ENCODE measurements at places on chromosomes 5 and 9. TPM values are rescaled to one million over a fixed set of nuclear protein-coding genes. Genes with fewer than 3 reads are reported as not detected.

Gene DDX41
- total RNA-seq: 49.5 TPM

DNA sequence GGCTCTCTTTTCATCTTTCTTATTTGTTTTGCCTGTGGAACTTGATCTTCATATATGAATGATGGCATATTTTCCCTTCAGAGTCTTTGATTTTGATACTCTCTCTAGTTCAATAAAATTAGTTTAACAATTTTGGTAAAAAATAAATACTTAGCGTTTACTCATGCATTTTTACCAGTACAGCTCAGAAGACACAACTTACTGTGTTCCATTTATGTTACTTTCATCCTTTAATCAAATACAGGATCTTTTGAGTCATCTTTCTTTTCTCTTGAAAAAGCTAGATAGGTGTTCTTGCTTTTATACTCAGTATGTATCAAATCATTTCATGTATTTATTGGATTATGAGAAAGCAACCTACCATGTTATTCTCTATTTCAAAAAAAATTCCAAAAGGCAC lies 47.1 kb upstream of the RICTOR start:
- no peak for DNase-seq

Gene ANXA2R
- total RNA-seq: 3.5 TPM

- DNase-seq: no peak
Measured at GRCh38 chr9:70581955-70582350, 167.5 kb upstream of the KLF9 start.

Gene RUSC2
- total RNA-seq: 28.6 TPM

DNA sequence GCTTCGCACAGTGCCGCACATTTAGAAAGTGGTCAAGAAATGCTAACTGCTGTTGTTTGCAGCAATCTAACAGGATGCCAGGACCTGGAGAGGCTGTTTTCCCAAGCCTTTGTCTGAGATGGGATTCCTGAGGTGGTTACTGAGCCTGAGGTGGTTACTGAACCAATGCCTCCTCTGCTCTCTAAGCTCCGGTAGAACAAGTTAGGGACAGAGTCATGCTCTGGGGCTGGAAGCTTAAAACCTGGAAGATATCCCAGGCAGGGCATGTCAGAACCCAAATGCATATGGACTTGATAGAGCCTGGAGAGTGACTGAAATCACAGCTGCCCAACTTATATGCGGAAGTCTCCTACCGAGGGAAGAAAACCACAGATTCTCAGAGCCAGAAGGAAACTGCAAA lies 46.5 kb upstream of the FAT2 start:
- no peak for DNase-seq

DNA sequence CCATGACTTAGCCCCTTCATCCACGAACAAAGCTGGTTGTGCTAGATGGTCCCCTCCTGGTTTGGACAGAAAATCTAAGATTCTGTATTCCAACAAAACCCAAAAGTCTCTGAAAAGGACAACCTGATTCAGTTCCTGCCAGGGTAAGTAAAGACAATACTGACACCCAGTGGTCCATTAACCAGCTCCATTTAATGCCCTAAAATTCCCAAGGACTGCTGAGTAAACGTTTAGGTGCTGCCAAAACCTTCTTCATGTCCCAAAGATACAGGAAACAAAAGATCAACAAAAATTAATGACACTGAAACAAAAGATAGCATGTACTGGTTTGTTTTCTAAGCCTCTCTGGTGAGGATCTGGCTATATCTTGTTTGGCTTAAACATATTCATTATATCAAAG lies 25.3 kb upstream of the PPP1R2B start:
- peak; percentile 86 for DNase-seq

- no peak for DNase-seq
Measured at GRCh38 chr5:119333421-119333851, 22.4 kb upstream of the TNFAIP8 start.

DNA sequence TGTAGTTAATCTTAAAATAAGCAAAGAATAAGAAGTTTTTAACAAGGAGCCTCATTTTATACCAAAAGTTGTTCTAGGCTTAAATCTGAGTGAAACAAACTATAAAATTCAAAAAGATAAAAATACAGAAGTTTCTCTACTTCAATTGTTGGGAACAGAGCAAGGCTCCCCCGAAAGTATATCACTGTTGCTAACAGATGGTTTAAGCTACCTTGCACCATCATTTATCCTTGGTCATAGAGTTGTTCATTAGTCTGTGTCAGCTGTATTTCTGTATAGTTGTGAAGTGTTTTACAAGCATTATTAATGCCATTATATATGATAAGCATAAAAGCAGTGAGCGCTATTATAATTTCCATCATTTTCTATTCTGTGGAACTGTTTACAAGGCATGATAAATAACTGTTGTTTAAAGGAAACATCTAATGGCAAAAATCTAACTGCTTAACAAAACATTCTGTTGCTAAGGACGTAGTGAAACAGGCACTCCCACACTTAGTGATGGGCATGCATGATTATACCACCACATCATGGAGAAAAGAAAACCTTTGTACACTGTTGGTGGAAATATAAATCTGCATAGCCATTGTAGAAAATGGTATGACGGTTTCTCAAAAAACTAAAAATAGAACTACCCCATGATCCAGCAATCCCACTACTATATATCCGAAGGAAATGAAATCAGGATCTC lies 23.3 kb upstream of the ACO1 start:
- DNase-seq: no peak

GRCh38 chr9:112132356-112132755 lies 42.7 kb downstream of the SUSD1 start:
- no peak for DNase-seq

- DNase-seq: peak; percentile 86
Measured at GRCh38 chr9:84669288-84670137, at the start of gene NTRK2. NTRK2 (plus strand) TSS chr9:84669729; CDS start chr9:84670749, 1,020 bp downstream.

- no peak for DNase-seq
Measured at GRCh38 chr5:145913701-145914100, 22.7 kb upstream of the SH3RF2 start.

- peak; percentile 41 for DNase-seq
Measured at GRCh38 chr9:35951736-35952135, 6.2 kb downstream of the OR2S2 start.

Gene IFNK
- total RNA-seq: not detected

Gene ARHGEF39
- 0.36 TPM for total RNA-seq

Gene SLC36A2
- not detected for total RNA-seq

GRCh38 chr5:103057208-103058130 lies 62.5 kb downstream of the GIN1 start:
- no peak for DNase-seq

DNA sequence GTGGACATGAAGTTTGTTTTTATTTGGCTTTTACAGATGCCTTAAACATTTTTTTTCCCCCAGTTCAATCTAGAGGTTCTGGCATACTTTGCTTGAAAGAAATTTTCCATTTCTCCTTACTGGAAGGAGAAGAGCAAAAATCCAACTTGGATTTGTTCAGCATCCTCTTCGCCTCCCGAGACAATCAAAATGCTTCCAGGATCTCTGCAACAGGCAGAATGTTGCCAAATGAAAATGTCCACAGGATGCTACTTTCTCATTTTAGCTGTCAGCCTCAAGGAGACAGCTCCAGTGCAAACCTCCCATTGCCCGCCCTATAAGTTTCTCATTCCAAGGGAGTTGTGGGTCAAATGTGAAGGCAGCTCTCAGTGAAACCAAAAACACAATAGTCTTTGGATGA lies 1972.1 kb downstream of the MAT2B start:
- DNase-seq: no peak

DNA sequence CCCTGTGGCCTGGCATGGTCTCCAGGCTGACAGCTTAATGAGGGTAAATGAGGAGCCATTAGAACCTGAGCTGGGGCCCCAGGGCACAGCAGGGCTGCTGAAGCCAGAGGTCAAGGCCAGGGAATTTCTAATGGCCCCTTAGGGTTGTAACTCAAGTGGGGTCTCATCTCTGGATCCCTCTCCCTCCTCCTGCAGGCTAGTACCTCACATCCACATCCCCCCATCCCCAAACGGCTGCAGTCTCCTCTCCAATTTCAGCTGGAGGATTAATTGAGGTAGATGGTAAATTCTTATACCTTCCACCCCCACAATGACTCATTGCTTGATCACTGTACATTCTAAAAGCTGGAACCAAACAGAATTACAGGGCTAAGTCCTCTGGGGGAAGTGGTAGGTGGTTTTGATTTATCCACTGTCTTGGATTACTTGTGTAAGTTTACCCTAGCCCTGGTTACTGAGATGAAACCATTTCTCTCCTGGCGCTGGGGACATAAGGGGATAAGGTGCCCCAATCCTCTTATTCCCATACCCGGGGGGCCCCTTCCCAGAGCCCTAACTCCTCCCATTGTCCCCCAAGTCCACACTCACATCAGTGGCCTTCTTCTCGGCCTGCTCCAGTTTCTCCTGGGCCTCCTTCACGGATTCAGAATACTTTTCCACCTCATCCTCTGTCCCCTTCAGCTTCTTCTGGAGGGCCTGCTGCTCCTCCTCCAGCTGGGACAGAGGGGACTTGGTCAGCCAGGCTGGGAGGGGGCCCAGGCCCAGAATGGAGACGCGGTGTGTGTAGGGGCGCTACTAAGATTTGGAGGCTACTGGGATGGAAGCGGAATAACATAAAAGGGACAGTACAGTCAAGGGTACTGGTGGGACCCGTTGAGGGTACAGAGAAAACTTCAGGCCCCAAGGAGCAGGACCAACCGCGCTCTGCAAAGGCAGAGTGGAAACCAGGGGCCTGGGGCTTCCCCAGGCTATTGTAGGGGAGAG lies 875 bp downstream of the TPM2 start:
- DNase-seq: peak; percentile 94

Gene CNTNAP3
- total RNA-seq: 1.4 TPM

Gene GABRP
- total RNA-seq: under 0.01 TPM

- DNase-seq: no peak
Measured at GRCh38 chr5:88681211-88681803, 201.7 kb downstream of the MEF2C start.

DNA sequence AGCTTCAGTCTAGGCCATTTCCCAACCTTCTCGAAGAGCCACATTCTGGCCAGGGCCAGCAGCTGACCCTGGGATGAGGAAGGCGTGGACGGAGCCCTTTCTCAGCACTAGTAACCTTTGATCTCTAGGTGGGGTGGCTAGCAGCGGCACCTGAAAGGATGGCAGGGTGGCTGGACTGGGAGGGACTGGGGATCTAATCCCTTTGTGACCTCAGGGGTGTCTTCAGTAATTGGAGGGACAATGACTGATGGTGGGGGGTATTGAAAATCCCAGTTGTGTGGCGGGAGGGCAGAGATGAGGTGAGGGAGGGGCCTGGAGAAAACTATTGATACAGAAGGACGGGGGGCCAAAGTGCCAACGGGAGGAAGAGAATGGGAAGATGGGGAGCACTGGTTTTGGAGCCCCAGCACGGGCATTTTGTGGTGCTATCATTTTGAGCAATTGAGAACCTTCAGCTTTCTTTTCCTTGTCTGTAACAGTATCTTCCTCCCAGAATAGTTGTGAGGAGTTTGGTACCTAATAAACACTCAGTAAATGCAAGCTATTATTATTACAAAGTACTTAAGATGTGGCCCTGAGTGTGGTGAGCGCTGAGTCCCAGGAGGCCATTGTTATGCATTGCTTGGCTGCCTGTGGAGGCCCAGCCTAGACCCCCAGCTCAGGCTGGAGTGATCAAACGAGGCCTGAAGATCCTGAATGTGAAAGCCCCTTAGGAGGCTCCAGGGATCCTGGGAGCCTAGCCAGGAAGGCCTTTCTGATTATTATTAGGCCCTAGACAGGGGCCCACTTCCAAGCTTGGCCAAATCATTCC lies 37.3 kb upstream of the UBE2D2 start:
- peak; percentile 18 for DNase-seq

DNA sequence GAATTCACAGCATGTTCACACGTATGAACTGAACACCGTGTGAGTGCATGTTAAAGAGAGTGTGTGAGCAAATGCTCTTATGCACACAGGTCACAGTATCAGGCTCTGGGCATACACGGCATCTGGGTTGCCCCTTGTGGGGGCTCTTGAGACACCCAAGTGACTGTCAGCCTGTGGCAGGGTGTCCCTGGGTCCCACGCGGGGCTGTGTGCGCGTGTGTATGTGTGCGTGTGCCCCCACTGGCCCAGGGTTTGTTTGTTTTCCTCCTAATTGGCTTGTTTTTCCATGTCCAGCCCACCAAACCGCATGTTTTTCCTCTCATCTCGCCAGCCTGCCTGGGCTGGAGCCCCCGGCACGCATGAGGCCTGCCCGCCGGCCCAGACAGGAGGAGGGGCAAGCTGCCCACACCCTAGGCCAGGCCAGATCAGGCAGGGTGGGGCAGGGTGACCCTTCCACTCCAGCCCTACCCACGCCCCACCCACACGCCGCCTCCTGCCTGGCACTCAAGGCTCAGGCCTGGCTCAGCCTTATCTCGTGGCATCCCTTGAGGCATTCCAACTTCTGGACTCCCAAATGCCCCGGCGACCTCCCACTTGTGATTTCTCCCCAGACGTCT lies 28.8 kb downstream of the CNTFR start:
- peak; percentile 45 for DNase-seq

DNA sequence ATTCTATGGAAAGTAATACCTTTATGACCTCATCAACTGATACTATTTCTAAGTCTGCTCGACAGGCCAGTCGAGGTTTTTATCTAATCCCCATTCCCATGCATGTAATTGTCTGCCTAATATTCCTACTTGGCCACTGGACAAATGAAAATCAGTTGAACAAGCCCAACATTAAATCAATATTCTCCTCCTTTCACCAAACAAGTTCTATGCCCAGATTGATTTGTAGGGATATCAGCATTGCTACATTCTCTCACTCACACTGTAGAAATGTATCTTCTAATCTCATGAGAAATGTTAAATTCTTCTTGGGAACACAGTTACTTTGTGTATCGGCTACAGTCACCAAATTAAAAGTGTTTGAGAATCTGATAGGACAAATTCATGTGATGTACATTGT lies 208.8 kb upstream of the CTNND2 start:
- DNase-seq: no peak

DNA sequence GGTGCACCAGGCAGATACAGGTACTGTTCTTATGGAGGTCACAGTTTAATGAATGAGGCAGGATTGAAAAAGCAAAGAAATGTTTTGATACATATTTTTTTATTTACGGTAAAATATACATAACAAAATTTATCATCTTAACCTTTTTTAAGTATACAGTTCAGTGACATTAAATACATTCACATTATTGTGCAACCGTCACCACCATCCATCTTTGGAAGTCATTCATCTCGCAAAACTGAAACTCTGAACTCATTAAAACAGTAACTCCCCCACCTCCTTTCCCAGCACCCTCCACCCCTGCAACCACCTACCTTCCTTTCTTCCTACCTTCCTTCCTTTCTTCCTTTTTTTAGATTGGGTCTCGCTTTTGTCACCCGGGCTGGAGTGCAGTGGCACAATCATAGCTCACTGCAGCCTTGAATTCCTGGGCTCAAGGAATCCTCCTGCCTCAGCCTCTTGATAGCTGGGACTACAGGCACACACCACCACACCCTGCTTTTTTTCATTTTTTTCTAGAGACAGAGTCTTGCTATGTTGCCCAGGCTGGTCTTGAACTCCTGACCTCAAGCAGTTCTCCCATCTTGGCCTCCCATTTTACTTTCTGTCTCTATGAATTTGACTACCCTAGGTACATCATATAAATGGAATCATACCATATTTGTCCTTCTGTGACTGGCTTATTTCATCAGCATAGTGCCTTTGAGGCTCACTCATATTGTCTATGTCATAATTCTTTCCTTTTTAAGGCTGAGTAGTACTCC lies 22.5 kb upstream of the PSD2 start:
- DNase-seq: no peak
